NCI-H1092 treated with DMSO at 0.1 percent for 48 hours (cell line): ENCODE measurements at places on chromosomes 11 and 22.

- DNase-seq: no peak
Measured at GRCh38 chr11:20243974-20244373, 83.7 kb upstream of the DBX1 start.

DNA sequence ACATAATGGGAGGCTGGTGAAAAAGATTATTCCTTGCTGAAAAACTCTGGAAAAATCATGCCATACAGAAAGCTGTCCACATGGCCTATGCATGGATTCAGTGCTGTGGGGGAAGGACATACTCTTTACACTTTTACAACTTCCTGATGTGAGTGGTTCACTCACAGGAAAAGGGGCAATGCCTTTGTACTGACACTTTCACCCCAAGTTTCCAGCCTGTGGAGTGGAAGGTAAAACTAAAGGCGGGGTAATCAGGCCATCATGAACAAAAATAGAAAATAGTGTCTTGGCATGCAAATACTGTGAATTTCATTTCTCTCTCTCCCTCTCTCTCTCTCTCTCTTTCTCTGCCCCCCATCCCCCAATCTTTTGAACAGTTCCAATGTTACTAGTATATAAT lies 281.8 kb downstream of the ETS1 start:
- no peak for DNase-seq

- no peak for DNase-seq
Measured at GRCh38 chr11:93936460-93936859, 84.7 kb upstream of the HEPHL1 start.

DNA sequence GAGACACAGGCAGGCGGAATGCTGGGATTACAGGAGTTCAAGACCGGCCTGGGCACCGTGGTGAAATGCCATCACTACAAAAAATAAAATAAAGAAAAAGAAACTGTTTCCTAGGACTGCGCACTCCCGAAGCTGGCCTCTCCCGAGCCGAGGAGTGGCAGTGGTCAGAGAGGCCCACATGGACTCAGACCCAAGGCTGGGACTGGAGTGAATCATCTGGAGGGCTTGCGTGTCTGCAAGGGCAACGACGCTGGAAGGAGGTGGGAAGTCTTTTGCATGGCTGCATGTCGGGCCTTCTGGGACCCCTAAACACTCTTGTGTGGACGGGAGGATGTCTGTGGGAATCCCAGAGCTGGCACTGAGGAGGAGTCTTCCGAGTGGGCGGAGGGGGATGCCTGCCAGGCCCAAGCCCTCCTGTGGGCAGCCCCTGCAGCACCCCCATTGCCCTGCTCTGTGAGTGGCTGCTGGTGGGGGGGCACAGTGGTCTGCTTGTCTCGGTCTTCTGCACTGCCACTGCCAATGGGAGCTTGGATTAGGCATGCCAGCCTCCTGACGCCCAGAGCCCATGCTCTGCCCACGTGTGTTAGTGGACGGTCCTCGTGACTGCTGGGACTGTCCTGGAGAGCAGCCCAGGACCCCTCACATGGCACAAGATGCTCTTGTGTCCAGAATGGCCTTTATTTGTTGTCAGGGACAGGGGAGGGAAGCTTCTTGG lies 1.8 kb upstream of the AP2A2 start:
- DNase-seq: no peak

DNA sequence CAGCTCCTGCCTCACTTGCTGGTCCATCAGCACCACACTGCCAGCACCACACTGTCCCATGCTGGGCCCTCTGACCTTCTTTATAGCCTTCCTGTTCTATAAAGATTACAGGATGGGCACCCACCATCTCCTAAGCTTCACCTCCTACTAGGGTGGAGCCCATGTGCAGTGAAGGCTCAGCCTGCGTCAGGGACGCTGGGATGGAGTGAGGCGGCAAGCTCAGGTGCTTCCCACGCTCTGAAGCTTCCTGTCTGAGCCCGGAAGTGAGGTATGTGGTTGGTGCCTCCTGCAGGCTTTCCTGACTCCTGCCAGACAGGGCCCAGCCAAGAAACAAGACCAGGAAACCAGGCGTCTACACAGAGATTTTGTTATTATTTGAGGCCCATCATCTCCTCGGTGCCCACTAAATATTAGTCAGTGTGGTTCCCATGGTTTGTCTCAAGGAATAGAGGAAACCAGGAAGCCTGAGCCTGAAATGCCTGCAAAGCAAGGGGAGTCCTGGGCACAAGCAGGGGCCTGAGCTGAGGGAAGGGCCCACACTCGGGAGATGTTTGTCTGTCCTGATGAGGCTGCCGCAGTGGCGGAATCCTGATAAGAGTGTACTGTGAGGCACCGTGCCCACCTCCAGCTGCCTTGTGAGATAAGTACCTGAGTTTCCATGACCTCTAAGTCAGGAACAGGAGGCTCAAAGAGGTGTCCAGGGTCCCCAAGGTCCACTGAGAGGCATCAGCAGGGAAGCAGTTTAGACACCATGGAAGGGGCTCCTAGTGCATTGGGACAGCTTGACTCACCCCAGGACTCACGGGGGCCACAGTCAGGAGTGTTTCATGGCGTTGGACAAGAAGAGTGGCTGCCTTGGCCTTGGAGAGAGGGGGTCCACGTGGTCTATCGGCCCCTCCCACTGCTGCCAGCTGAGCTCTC lies 22.0 kb downstream of the RSPH14 start:
- DNase-seq: no peak

GRCh38 chr22:37849089-37849751 lies at the start of gene EIF3L:
EIF3L (plus strand) TSS chr22:37849419; CDS start chr22:37849450, 31 bp downstream.
- DNase-seq: peak; percentile 83
